Substantia nigra (tissue), 51 donors: ENCODE measurements at places on chromosomes 2 and 18.

- DNase-seq: no peak
These were observed 220.3 kb upstream of the NRP2 start for GRCh38 chr2:205461678-205462665.

GRCh38 chr2:180017784-180018183, 10.7 kb upstream of the CWC22 start:
- no peak for DNase-seq

GRCh38 chr2:148926291-148926961, 51.4 kb downstream of the KIF5C start:
- DNase-seq: peak; percentile 78

DNA sequence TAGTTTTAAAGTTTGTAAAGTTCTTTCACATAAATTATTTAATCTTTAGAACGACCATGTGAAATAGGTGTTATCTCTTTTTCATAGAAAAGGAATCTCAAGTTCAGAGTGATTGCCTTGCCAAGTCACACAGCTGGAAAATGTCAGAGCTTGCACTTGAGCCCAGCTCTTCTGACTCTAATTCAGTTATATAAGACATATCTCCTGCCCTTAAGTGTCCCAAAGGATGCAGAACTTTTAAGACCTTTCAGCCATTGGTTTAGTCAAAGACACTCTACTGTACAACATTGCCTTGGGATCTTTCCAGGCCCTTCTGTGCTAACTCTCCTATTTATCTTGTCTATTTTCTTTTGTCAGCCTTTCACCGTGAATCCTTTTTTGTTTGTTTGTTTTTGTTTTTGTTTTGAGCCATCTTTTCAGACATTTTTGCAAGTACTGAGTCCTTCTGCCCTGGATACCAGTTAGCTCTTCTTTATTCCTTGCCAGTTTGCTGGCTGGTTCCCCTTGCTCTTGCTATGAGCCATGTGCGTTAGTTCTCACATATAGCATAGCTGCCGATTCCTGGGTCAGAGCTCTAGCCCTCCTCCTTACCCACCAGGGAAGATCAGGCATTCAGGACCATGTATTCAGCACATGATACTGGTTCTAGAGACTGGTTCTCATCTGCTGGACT, 160.0 kb upstream of the MYO3B start:
- no peak for DNase-seq

- no peak for DNase-seq
These were observed 64.3 kb upstream of the MSTN start for GRCh38 chr2:190126798-190127197.

DNA sequence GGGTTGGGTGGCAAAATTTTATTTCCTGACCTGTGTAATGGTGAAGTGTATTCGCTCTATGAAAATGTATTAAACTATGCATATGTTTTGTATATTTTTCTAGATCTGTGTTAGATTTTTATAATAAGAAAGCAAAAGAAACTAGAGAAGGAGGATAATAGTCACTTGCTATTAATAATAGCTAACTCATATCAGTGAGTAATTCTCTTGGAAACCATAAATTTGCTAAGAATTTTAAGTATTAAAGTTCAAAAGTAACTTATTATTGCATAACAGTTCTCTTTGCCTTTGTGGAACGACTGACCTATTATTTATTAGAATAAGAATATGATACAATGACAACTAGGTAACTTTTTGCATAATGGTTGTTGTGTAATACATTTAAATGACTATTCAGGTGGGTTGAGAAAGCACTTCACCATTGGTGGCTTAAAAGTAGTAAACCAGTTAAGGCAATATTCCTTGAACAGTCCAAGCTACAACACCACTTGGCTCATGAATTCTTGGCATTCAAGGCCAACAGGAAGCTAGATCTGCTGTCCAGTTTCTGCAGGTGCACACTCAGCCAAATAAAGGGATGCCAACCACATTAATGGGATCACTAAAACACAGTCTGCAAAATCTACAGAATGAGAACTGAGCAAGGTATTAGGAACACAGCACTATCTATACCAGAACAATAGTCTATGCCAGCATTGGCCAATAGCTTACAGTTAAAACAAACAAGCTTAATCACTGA, 921.3 kb downstream of the CPS1 start:
- no peak for DNase-seq

DNA sequence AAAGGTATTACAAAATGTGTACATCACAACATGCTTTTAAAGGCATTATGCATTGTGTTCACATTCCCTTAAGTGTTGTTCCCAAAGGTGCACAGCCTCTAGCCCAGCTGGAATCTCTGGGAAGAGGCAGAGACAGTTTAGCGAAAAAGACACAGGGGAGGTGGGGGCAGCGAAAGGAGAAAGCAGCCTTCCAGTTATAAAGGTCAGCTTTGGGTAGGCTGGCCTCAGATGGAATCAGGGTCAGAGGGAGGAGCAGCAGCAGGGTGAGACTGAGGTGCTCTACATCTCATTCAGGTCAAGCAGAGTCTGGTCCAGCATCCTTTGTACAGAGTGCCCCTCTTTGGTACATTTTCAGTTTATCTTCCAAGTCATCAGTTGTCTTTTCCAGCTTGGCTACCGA, 68.6 kb downstream of the ASXL2 start:
- no peak for DNase-seq
